ENCODE measurements at places on chromosomes 5 and 9.
A peak's percentile ranks its signal among the peaks of the same experiment; 100 is the strongest.

GRCh38 chr5:129027260-129027659, 62.0 kb downstream of the SLC27A6 start:
- no peak for DNase-seq

DNA sequence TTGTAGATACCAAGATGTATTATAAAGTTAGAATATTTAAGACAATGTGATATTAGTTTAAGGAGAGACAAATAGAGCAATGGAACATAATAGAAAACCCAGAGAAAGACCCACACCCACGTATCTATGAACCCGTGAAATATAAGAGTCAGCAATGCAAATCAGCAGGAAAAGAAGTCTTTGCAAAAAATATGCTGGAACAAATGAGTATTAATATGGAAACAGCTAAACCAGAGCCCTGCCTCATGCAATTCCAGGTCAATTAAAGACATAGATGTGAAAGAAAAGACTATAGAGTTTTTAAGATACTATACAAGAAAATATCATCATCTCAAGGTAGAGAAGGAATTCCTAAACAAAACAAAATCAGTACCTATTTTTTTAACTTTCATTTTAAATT, 23.1 kb upstream of the IL3 start:
- no peak for DNase-seq

DNA sequence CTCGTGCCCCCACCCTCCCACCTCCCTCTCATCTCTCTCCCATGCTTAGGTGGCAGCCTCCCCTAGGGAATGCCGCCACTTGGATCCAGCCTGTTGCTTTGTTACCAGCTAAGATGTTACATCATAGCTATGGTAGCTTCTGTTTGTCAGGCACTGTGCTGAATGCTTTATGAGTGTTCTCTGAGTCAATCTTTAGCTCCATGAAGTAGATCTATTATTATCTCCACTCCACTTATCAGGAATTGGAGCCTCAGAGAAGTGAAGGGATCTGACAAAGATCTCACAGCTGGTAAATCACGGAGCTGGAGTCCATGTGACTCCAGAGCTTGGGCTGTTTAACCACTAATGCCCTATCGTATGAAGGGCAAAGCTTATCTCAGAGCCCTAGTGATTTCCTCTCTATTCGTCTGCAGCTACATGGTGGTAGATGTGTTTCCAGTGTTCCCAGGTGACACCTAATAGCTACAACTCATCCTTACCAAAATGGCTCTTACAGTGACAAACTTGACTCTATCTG, 54.1 kb downstream of the GARNL3 start:
- DNase-seq: no peak

DNA sequence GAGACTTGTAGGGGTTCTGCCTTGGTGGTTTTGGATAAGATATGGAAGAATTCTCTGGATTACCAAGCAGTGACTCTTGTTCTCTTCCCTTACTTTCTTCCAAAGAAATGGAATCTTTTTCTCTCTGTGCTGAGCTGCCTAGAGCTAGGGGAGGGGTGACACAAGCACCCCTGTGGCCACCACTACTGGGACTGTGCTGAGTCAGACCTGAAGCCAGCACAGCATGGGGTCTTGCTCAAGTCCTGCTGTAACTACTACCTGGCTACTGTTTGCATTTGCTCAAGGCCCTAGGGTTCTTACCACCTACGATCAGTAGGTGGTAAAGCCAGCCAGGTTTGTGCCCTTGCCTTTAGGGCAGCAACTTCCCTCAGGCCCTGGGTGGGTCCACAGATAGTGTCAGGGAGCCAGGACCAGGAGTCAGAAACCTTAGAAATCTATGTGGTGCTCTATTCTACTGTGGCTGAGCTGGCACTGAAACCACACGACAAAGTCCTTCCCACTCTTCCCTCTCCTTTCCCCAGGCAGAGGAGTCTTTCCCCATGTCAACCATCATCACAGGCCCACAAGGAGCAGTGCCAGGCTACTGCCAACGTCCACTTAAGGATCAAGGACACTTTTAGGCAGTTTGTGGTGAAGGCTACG, 53.8 kb downstream of the SREK1 start:
- DNase-seq: no peak

DNA sequence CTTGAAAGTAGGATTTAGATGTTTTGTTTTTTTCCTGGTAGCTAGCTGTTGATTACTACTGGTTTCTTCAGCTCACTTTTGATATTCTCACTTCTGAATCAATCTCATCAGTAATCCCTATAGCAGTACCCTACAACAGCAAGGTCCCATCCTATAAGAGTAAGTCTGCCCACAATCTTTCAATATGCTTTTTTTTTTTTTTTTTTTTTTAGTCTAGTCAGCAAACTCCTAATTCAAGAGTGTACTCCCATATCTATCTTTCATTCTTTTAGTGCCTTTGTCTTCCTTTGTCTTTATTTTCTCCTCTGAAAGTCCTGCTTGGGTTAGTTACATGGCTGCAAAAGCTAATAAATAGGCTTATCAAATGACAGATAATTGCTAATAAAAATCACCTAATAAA, 362.4 kb upstream of the RIOK2 start:
- DNase-seq: no peak

DNA sequence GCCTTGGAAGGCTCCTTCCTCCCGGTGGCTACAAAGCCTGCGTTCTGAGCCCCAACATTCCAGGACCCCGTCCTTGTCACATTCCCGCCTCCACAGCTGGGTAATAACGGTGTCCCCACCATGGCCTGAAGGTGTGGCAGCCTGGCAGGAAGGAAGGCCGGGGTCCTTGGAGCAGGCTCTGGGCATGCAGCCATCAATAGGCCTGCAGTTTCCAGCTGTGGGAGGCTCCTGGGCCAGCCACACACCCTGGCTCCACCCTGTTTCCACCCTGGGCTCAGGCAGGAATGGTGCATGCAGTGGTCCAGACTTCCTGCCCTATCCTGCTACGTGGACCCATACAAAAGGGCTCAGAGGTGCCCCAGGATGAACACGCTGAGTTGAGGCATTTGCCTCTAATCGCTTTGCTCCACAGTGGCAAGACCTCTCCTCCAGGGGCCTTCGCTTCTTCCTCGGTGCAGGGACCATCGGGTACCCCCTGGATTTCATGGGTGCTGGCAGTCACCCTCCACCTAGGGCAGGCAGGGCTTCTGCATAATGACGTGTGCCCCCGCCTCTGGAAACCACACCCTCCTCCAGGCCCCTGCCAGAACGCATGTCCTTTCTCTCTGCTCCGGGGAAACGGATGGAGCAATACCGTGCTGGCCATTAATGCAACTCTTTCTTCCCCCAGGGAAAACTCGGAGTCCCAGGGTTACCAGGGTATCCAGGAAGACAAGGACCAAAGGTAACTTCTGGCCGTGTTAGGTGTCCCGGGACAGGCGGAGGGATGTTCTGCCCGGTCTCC, 95.1 kb upstream of the FCN2 start:
- no peak for DNase-seq

DNA sequence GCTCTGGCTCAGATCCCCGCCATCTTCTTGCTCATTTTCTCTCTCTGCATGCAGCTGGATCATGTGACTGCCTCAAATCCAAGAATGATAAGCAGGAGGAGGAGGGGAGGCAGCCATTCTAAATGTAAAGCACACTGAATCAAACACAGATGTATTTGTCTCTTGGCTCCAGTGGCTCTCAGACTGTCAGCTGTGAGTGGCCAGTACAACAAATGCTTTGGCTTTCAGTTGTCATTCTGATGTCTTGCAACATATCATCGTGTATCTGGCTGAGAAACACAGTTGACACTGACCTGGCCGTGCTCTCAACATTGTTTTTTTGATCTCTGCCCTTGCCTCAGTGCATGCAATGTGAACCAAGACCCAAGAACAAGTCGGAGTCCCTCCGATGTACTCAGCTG, 233.1 kb downstream of the ADAMTSL1 start:
- DNase-seq: no peak

DNA sequence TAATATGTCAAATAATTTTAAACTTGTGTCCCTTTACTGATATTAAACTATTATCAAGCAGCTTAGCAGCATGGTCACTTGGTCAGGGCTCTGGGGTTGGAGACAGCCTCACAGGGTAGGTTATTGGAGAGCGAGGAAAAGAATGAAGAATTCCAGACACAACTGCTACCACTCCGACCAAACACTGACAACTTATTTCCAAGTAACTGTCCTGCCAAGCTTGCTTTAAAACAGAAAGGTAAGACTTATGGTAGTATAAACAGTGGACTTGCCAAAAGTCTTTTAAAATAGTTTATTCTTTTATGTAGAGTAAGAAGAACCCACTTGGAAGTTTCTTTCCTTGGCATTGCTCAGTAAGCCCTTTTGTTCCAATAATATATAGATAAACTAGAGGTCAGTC, 364.1 kb downstream of the DEPDC1B start:
- no peak for DNase-seq

DNA sequence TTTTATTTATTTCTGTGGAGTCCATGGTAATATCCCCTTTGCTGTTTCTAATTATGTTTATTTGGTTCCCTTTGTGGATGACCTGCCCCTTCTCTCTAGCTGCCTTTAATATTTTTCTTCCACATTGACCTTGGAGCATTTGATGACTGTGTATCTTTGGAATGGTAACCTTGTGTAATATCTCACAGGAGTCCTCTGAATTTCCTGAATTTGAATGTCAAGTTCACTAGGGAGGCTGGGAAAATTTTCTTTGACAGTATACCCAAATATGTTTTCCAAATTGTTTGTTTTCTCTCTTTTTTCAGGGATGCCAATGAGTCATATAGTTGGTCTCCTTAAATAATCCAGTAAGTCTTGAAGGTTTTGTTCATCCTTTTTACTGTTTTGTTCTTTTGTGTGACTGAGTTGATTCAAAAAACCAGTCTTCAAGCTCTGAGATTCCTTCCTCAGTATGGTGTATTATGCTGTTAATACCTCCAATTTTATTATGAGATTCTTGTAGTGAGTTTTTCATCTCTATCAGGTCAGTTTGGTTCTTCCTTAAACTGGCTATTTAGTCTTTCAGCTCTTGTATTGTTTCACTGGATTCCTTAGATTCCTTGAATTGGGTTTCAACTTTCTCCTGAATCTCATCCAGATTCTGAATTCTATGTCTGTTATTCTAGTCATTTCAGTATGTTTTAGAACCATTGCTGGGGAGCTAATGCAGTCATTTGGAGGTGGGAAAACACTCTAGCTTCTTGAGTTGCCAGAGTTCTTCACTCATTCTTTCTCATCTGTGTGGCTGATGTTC, 349.0 kb upstream of the TARS1 start:
- no peak for DNase-seq

DNA sequence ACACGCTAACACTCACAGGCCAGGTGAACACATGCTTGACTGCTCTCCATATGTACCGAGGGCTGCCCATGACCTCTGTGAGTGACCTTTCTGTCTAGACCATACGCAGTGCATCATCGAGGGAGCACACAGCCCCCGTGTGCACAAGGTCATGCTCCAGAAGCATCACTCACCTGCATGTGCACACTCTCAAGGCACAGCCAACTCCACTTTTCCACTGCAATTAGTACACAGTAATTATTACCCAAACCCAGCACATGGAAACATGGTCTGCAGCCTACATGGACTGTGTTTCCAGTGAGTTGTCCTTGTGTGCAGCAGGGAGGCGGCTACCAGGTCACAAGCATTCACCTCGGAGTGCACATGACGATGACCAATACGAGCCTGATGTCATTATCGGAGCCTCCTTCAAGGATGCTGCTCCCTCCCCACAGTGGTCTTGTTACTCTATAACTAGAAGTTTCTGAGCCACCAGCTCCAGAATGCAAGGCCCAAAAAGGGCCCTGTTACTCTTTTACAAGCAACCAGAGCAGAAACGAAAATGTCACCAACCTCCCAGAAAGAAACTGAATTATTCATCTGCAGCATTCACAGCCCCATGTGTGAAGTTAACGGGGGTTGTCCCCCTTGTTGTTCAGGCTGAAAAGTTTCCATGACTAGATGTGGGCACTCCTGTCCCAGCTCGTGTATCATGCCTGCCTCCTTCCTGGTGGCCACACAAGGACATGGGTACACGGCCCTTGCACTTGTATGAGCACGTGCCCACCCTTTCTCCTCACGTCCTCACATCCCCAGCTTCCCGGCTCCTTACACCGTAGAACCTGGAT, 31.2 kb downstream of the SEMA4D start:
- DNase-seq: no peak

DNA sequence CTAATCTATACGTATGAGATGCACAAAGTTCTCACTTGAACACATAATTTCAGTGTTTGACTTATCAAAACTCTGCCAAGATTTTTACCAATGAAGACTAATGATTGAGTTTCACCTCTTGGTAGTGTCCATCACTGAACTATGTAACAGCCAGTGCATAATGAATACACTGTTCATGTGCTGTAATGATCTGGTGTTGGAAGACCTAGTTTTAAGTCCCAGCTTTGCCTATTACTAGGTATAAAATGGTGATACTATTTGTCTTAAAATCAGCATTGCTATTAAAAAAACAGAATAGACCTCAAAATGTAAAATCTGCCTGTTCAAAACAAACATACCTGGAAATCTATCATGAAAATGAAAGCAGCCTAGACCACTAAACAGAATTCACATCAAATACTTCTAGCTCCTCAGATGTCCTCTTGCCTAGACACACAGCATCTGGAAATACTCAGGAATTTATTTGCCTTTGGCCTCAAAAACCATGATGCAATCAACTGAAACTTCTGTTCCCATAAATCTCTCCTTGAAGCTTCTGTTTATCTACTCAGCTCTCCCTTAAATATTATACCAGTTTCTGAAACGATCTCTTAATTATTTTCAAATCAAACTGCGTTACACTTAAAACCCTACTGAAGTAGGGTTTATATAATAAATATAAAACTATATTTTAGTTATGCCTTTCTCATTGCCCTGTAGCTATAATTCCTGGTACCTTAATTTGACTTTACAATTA, 38.1 kb downstream of the MRPS27 start:
- DNase-seq: no peak

- no peak for DNase-seq
Observed at GRCh38 chr5:68385936-68386335, 170.4 kb downstream of the PIK3R1 start.

- peak; percentile 78 for DNase-seq
Observed at GRCh38 chr9:131656356-131657036, 83.4 kb downstream of the RAPGEF1 start.

- no peak for DNase-seq
Observed at GRCh38 chr5:65722575-65723403, 784 bp downstream of the NLN start.

DNA sequence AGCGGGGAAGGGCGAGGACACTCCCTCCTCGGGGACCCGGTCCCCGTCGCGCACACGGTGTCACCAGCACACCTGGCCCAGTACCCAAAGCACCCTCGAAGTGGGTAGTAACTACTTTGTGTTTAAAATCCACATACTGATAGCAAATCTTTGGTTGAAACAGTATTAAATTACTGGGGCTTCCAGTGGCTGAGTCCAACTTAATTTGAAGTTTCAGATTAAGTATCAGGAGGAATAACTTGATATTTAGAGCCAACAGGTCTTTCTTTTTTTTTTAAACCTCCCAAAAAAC, 615 bp downstream of the ATG10 start:
- no peak for DNase-seq
